ENCODE measurements at places on chromosomes 1 and 21.
A peak's percentile ranks its signal among the peaks of the same experiment; 100 is the strongest.

DNA sequence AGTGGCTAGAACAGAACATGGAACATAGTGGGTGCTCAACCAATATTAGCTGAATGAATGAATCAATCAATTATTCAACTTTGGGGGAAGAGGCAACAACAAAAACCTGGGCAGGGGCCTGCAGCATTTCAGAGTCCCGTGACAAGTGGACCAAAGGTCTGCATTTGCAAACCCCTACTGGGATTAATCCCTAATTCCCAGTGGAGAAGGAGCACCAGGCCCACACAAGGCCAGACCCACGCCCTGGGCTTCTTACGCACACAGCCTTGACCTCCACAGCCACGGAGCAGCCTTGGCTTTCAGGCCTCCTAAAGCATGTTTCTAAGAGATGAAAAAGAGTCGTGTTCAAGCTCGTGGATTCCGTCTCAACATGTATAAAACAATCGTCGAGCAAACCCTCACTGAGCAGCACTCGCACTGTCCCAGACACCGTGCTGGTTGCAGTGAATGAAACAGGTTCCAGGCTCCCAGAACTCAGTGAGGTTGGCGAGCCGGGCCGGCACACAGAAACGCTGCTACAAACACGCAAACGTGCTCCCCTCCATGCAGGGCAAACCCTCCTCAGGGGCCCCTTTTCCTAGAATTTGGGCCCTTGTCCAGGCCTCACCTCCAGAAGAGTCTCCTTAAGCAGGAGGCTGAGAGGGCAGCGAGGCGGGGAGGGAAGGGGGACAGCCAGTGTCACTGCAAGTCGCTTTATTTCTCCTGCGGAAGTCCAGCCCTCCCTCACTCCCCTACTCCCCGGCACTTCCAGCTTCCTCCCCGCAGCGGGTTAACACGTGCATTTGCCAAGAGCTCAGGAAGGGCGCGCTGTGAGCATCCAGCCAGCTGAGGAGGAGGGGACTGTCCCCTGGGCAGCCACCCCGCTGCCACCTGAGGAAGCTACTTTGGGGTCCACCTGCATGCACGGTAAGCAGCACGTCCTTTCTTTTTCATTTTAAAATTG lies 556.4 kb downstream of the KIF26B start:
- H3K4me1 ChIP-seq = no peaks in the 10 kb centered on the region
- no peaks in the 10 kb centered on the region for H3K36me3 ChIP-seq
- no peak for DNase-seq
- no peak overlapping the region for H3K27ac ChIP-seq

DNA sequence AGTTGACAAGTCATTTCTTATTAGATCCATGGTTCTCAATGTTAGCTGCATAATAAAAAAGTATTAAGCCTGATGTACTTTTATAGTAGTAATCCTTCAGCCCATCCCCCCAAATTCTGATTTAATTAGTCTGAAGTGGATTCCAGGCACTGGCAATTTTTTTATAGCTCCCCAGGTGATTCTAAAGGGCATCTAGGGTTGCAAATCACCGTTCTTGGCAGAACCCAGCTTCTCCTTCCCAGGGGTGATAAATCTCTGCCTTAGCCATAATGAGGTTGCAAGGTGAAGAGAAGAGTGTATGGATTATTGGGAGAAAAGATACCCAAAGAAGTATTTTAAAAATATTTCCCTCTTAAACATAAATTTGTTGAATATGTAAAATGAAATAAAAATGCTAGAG lies 43.0 kb upstream of the RXRG start:
- H3K36me3 ChIP-seq = no peaks in the 10 kb centered on the region
- H3K27ac ChIP-seq = no peak overlapping the region
- no peak for DNase-seq
- H3K4me1 ChIP-seq = peaks cover 2% of the 10 kb centered on the region
- H3K4me3 ChIP-seq = no peak overlapping the region

- H3K27ac ChIP-seq = no peak overlapping the region
- no peaks in the 10 kb centered on the region for H3K27me3 ChIP-seq
- no peak overlapping the region for H3K4me3 ChIP-seq
Measured at GRCh38 chr1:169456029-169456428, 28.8 kb upstream of the CCDC181 start.

- H3K4me3 ChIP-seq = peak overlapping the region; percentile 2
- H3K4me1 ChIP-seq = peaks cover 8% of the 10 kb centered on the region
Measured at GRCh38 chr1:183027031-183027430, 3.8 kb downstream of the LAMC1 start.

DNA sequence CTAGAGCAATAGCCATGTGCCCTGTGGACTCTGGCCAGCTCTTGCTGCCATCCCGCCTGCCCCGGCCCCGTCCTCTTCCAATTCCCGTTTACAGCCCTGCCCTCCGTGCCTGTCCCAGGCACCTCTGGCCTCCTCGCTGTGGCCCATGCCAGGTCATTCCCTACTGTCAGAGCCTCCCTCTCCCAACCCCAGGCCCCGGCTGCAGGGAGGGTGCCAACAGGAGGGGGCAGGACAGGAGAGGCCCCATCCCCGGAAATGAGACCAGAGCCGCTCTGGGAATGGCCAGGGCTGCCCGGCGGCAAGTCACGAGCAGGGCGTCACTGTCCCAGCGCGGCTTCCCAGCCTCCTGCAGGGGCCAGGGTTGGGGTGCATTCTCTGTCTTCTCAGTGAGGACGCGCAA lies 23.5 kb upstream of the TSPEAR start:
- H3K4me3 ChIP-seq = no peak overlapping the region
- H3K36me3 ChIP-seq = no peaks in the 10 kb centered on the region
- H3K27ac ChIP-seq = no peak overlapping the region
- H3K4me1 ChIP-seq = no peaks in the 10 kb centered on the region
- DNase-seq = no peak

DNA sequence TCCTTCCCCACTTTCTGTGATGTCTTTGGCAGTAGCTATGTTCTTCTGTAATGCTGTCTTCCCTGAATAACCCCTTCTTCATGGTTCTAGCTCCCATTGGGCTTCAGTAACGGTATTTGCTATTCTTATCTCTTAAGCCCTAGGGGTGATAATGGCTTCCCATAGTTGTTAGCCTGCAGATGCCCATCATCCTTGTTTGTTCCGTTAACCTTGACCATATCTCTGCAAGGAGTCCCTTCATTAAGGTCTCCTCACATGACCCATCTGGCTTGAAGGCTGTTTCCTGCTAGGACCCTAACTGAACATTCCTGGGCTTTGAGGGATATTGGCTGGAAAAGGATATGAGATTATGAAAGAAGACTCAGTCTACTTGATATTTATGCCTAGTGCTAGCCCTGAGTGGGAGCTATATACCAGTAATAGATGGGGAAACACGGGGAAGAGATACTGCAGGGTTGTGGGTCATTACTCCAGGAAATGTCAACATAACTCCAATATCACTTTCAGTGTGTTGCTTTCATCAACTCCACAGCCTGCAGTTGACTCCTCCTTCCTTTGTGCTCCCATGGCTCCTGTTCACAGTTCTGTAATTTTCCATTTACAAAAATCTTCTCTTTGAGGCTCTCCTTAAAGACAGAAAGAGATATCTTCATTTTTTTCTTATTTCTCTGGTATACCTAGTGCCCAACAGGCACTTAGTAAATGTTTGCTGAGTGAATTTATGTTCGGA lies 2.5 kb downstream of the MR1 start:
- H3K27me3 ChIP-seq = no peaks in the 10 kb centered on the region
- H3K27ac ChIP-seq = no peak overlapping the region
- peaks cover 12% of the 10 kb centered on the region for H3K4me1 ChIP-seq
- no peak overlapping the region for H3K4me3 ChIP-seq
- no peaks in the 10 kb centered on the region for H3K36me3 ChIP-seq
